Stimulated activated CD8-positive, alpha-beta memory T cell treated with anti-CD3 and anti-CD28 coated beads, Interleukin-7, amount 100 ng/mL, for 4 hours (primary cell): ENCODE measurements at places on chromosomes 11 and 22.

- DNase-seq, result no peak
These were observed 471.0 kb downstream of the INSC start for GRCh38 chr11:15585602-15586331.

- no peak for DNase-seq
These were observed 15.2 kb downstream of the BCL9L start for GRCh38 chr11:118910309-118911112.

DNA sequence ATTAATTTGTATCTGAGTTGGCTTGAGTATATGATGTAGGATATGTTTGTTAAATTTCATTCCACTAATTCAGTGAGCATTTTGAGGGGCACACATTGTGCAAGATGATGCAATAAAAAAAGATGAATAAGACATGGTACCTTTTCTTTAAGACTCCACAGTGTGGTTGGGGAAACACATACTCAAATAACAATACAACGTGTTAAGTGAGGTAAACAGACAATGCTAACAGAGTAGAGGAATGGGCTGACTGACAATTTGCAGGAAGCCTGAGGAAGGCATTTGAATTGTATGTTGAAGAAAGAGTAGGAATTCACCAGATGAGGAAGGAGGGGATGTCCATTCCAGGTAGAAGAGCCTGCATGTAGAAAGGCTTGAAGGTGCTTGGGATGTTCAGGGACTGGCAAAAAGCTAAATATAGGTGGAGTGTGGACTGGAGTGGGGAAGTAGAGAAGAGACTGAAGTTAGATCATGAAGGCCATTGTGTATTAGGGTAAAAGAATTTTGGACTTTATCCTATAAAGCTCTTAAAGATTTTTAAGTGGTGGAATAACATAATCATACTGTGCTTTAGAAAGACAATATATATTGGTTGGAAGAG lies 6.8 kb downstream of the RNF169 start:
- no peak for DNase-seq

DNA sequence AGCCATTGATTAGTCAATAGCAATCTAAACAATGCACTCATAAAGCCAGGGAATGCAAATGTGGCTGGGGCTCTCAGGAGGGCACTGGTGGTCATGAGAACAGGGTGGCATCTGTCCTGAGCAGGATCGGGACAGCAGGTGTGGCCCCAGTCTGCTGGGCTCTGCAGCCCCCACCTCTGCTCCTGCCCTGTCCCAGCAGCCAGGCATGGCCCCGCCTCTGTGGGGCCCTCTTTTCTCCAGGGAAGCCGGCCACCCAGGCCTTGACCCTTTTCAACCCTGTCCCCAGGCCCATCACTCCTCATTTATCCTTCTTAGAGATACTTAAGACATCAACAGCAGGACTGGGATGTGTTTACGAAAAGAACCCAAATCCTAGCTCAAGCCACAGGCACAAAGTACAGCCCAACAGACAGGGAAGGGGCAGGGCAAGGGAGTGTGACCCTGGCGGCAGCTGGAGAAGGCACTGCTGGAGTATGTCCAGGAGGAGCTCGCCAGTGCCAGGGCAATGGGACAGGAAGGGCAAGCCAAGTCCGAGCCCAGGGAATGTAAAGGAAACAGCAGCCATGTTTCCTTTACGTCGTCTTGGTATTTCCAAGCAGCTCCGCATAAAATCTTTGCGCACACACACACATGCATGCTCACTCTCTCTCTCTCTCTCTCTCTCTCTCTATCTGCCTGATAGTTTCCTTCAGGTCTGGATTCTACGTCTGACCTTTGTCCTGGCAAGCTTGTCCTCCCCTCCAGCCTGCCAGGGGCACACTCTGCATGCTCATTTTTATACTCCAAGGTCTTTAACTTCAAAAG lies 59.9 kb downstream of the DGCR2 start:
- no peak for DNase-seq

- DNase-seq, result no peak
These were observed 190.7 kb downstream of the ST3GAL4 start for GRCh38 chr11:126546191-126546590.
